Progenitor cell of endocrine pancreas (in vitro differentiated cells): ENCODE measurements at places on chromosomes 7 and 10. TPM values are rescaled to one million over a fixed set of nuclear protein-coding genes. Genes with fewer than 3 reads are reported as not detected.

The MRLN gene
- not detected in 2 replicates for total RNA-seq

DNA sequence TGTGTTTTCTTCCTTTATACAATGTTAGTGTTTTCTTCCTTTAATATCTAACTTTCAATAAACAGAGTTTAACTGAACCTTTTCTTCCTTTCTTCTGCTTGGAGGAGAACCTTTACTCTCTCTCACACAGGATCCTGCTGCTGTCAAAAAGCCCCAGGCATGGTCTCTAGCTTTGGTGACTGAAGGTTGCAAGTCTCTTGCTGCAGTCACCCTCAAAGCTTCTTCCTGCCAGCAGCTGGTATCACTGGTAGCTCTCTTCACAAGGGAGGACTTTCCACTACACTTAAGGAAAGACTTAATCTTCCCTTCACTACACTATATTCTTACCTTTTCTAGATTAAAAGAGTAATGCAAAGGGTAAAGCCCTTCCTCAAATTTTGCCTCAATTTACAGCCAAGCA lies 153.4 kb downstream of the SGMS1 start:
- no peak for DNase-seq

DNA sequence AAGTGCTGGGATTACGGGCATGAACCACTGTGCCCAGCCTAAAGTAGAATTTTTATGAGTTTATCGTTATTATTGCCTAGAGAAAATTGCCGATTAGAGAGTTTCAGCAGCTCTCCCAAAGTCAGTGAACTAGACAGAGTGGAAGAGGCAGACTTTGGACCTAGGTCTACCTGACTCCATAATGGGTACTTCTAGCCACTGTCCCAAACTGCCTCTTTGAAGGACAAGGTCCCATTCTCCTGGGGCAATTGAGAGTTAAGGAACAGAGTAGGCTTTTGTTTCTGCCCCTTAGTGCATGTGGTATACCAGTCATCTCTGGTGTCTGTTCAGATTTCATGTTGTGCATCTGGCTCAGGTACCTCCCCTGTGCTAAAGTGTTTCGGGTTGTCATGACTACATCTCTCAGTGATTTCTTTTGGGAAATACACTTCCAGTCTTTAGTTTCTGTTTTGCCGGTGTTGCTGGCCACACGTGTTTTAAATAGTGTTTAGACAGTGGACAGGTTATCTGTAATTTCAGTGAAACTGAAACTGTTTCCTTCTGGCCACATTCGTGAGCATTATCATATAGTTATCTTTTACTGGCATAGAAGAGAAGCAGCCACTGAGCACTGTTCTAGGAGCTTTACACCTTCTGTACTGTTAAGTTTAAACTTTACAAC lies 4.7 kb downstream of the TMEM236 start:
- DNase-seq: no peak

The MSMB gene
- total RNA-seq: not detected in 2 replicates

DNA sequence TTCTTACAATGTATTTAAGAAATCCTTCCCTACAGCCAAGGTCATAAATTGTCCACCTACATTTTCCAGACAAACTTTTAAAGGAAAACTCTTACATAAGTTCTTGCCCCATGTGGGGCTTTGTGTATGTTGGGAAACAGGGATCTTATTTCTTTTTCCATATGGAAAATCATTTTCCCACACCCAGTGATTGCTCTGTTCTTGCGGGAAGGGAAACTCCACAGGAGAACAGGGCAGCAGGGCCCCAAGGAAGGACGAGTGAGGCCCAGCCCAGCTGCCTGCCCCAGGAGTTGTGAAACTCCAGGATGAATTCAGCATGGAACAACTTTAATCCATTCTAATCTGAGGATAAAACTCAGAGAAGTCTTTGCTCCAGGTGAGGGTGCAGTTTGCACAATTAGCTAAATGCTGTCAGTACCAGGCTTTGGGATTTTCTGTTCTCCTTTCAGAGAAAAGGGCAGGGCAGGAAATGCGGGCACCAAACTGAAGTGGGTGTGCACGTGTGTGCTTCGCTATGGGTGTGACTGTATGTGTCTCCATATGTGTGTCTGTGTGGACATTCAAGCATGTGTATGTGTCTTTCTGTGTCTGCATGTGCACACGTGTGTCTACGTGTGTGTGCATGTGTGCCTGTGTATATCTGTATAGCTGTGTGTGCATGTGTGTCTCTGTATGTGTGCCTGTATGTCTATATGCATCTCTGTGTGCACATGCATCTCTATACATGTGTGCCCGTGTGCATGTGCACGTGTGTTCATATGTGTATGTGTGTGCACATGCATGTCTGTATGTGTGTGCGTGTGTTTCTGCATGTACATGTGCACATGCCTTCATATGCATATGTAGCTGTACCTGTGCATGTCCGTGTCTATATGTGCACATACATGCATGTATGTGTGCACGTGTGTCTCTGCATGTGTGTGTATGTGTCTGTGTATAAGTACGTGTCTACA lies 102.0 kb upstream of the FAM20C start:
- no peak for DNase-seq

The CALML3 gene
- not detected in 2 replicates for total RNA-seq

GRCh38 chr10:64546073-64546472 lies 1024.9 kb downstream of the REEP3 start:
- no peak for DNase-seq

- no peak for DNase-seq
Measured at GRCh38 chr10:60041489-60042133, 135.3 kb upstream of the CCDC6 start.

DNA sequence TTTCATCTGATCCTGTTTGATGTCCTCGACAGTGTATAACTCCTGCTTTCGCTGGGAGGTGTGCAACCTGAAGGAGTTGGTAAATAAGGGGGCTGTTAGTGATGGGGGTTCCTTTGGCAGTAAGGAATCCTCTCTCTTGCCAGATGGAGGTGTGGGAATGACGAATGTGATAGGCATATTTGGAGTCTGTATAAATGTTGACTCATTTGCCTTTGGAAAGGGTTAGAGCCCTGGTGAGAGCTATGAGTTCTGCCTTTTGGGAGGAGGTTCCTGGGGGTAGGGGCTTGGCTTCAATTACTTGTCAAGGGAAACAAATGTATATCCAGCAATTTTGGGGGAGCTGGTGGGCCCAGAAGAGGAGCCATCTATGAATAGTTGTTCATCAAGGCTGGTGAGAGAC lies 11.4 kb upstream of the CHST3 start:
- DNase-seq: no peak

The GBX1 gene
- 2.0 and 2.1 TPM in 2 replicates for total RNA-seq

DNA sequence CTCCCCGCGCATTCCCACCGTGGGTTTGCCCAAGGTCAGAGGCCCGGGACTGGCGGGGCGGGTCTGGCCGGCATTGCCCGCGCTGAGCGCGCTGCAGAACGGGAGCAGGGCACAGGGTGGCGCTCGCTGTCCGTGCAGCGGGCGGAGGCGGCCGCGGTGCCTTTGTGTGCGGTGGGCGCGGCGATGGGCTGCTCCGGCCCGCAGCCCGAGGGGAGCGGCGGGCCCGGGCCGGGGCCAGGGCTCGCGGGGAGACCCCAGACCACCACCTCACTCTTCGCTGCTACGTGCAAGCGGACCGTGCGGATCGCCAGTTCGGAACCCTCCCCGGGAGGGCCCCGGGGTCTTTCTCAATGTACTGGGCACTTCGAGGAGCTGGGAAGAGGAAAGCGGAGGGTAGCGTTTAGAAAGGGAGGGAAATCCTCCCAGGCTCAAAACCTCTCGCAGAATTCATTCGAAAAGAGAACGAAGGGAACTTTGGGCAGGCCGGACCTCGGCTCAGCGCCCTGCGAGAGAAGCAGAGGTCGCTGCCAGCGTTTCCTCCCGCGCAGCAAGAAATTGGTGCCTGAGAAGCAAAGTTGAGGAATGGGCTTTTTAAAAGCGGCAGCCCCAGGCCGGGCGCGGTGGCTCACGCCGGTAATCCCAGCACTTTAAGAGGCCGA lies 8.5 kb downstream of the SP8 start:
- peak; percentile 79 for DNase-seq

The SPACDR gene
- total RNA-seq: 0.67 and 1.7 TPM in 2 replicates

DNA sequence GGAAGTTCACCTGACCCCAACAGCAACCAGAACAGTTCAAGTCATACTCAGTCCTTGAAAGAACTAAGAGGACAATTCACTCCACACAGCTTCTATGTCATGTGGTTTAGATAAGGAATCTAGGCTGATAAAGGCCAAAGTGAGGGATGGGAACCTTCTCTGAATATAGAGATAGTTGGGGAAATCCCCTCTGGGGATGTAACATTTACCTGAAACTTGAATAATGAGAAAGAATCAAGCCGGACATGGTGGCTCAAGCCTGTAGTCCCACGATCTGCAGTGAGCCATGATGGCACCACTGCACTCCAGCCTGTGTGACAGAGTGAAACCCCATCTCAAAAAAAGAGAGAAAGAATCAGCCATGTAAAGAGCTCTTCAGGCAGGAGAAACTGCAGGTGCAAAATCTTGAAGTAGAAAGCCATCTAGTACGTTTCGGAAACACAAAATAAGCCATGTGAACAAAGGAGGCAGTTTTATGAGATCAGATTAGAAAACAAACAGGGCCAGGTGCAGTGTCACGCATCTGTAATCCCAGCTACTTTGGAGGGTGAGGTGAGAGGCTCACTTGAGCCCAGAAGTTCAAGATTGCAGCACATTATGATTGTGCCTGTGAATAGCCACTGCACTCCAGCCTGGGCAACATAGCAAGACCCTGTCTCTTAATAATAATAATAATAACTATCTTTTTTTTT lies 4.5 kb upstream of the DNMBP start:
- DNase-seq: no peak

- no peak for DNase-seq
Measured at GRCh38 chr7:68629-69028, 123.7 kb upstream of the FAM20C start.

GRCh38 chr10:95480901-95481491 lies 80.2 kb downstream of the SORBS1 start:
- DNase-seq: no peak

DNA sequence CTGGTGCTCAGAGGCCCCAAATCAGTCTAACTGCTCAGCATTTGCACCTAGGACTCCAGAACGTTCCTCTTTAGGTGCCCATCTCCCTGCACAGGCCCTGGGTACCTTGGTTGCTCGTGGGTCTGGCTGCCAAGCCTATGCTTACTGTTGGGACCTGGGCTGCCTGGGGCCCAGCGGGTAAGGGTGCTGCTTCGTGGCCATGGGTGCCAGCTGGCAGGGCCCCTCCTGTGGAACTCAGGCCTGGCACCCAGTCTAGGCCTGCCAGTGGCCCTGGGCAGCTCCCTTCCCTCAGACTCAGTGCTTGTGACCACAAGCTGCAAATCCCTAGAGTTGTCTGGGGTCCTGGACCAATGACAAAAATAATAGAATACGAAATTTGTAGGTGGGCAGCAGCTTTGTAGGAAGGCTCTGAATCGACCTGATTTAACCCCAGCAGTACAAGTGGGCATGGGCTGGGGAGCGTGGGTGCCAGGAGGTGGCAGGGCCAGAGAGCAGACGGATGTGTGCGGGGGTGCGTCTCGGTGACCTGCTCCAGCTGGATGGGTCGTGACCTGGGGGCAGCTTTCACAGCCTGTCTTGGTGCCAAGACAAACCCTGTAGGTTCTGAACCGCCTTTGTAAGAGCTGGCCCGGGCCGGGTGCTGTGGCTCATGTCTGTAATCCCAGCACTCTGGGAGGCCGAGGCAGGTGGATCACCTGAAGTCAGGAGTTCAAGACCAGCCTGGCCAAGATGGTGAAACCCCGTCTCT lies 69.7 kb downstream of the MKI67 start:
- no peak for DNase-seq

The HOXA11 gene
- not detected in 2 replicates for total RNA-seq

DNA sequence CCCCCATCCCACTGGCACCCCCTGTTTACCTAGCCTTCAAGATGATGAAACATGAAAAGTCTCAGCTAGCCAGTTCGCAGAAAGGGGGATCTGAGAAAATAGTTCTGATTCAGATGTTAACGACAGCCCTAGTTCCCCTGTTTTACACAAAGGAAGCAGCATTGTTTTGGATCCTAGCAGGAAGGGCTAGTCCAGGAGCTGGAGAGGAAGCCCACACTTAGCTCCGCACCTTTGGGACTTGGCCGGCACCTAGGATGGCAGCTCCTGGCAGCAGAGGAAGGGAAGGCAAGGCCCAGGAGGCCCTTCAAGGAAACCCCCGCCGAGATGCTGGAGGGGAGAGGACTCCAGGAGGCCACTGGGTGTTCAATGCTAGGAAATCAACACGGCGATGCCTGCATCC lies 29.0 kb upstream of the MGMT start:
- DNase-seq: no peak

DNA sequence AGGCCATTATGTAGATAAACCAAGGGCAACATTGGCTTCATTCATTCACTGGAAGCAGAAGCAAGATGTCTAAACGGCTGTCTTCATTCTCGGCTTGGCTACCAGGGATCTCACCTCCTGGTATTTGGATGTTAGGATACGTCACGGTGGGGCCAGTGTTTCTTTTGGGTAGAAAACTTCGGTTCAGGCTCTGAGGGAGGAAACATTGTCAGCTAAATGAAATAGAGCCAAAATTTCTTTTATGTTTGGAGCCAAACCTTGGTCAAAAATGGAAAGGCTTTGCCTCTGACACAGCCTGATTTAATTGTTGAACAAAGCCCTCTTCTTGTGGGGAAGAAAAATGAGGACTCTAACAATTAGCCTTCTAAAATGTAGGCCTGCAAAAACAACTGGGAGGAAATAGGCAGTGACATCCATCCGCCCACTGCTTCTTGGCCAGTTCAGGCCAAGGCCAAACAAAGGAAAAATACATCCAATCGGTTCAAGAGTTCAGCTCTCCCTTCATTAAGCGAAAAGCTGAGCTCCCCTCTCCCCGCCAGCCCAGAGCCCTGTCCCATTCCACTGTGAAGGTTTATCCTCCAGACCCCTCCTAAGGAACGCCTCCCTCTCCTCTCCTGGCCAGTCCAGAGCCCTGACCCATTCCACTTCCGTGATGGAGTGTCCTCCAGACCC lies 44.4 kb downstream of the PFKFB3 start:
- no peak for DNase-seq

- no peak for DNase-seq
Measured at GRCh38 chr7:141184532-141185190, 110.8 kb downstream of the TMEM178B start.
